Activated CD8-positive, alpha-beta memory T cell treated with anti-CD3 and anti-CD28 coated beads for 48 hours (primary cell): ENCODE measurements at places on chromosomes 7 and 10.

DNA sequence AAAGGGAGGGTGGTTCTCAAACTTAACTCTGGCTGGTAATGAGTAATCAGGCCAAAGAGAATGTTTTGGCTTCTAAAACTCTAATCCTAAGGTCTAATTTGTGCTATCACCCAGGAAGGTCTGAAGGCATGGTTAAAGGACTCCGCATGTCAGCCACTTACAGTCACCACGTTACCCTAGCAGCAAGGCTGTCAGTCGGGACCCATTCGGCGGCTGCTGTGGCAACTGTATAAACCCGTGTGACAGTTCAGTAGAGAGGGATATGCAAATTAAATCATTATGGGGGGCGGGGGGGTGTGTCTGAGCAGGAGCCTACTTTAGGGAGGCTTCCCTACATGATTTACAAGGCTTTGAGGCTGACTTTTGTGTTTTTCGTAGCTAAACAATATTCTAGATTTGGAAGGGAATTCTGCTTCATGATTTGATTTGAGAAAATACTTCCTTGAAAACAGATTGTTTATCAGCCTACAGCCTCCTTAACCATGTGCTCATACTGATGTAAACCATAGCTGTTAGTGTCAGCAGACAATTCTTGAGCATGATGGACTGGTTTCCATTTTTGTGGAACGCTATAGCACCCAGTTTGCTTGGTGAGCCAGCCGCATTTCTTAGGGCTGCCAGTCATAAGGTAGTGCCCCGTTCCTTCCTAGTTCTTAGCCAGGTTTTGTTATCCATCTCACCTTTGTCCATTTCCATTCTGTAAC lies 284.4 kb downstream of the USP6NL start:
- no peak for DNase-seq

GRCh38 chr10:131653140-131653539 lies 247.7 kb upstream of the PPP2R2D start:
- no peak for DNase-seq

DNA sequence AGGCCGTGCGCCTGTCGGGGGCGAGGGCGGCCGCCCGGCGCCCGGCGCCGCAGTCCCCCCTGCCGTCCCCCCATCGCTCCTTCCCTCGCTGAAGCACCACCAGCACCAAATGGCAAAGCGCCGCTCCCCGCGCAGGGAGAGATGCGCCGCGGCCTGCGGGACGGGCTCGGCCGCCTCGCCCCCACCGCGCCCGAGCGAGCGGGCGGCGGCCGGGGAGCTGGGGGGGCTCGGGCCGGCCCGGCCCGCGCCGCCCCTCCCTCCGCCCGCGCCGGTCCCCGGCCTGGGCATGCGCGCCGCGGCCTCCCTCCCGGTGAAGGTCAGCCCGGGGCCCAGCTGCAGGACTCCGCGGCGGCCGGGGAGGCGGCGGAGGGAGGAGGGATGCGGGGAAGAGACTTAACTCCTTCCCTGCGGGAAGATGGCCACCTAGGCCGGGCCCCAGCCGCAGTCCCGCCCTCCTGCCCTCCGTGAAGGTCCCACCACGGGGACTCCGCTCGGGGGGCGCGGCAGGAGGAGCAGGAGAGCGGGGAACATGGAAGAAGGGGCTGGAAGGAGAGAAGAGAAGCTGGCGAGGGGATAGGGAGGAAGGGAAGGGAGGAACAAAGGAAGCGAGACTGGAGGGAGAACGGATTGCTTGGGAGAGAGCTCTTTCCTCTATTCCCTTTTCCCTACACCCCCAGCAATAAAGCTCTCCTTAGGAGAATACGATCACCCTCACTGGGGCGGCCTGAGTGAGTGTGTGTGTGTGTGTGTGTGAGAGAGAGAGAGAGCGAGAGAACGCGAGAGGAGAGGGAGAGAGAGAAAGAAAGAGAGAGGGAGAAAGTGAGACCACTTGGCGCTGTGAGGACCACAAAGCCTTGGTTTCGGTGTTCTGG lies 3.4 kb upstream of the SMARCD3 start:
- DNase-seq, result no peak

GRCh38 chr10:121054874-121055273 lies 203.7 kb downstream of the WDR11 start:
- DNase-seq, result no peak

- DNase-seq, result no peak
Measured at GRCh38 chr10:88270871-88271713, 312.0 kb downstream of the RNLS start.

DNA sequence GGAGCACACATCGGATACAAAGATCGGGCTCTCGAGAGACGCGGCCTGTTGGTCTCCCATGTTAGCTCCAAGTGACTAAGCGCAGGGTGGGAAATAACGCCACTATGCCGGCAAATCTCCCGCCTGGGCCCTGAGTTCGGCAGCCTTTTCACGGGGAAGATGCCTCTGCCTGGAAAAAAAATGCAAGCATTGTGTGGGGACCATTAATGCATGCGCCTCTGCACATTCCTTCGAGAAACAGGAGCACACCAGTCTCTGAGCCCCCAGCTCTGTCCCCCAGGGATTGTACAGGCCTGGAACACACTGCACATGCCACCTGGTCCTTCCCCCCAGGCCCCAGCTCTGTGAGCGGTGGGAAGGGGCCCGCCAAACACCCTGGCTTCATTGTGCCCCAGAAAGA lies 44.1 kb downstream of the FBXW4 start:
- no peak for DNase-seq

DNA sequence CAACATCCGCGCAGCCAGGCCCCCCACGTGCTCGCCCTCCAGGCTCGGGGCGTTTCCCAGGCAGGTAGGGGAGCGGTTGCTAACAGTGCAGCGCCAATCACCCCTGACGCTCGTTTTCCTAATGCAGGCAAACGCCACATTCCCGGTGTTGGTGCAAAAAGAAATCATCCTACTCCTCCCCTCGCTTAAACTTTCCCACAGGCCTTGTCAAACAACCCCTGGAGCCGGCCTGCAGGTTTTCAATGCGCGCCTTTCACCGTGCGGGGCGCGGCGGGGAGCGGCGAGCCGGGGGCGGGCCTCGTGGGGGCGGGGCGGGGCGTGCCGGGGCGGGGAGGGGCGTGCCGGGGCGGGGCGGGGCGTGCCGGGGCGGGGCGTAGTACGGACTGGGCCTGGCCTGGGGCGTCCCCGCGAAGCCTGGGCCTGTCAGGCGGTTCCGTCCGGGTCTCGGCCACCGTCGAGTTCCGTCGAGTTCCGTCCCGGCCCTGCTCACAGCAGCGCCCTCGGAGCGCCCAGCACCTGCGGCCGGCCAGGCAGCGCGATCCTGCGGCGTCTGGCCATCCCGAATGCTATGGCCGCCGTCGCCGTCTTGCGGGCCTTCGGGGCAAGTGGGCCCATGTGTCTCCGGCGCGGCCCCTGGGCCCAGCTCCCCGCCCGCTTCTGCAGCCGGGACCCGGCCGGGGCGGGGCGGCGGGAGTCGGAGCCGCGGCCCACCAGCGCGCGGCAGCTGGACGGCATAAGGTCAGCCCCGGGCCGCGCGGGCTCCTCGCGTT lies at the start of gene ECHDC3:
TSS of gene ECHDC3 (plus strand) at position 374 of the 770 bp plus-strand sequence. CDS start at position 569, 195 bp downstream.
- no peak for DNase-seq

- no peak for DNase-seq
Measured at GRCh38 chr10:18044976-18045720, 93.4 kb downstream of the SLC39A12 start.

- no peak for DNase-seq
Measured at GRCh38 chr7:130721486-130722277, 12.3 kb downstream of the KLF14 start.

- no peak for DNase-seq
Measured at GRCh38 chr7:12524794-12525386, 45.6 kb upstream of the SCIN start.

GRCh38 chr10:48574817-48575380 lies 30.0 kb downstream of the ARHGAP22 start:
- DNase-seq, result no peak

- DNase-seq, result no peak
Measured at GRCh38 chr10:14200698-14201544, 129.8 kb downstream of the FRMD4A start.

GRCh38 chr10:126840576-126841135 lies 64.6 kb upstream of the DOCK1 start:
- DNase-seq, result no peak

DNA sequence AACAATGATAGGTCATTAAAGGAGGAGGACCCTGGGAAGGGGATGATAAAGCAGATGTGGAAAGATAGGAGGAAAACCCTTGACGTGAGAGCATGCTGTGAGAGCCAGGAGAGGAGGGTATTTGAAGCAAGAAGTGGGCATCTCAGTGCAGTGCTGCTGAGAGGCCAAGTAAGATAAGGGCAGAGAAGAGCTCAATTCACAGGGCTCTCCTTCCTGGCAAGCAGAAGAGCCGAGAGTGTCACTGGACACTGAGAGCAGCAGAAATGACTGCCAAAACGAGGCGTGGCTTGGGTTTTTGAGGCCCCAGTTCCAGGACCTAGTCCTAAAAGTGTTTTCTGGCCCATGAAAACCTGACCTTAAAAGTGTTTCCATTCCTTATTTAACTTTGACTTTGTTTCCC lies 213.5 kb downstream of the LHFPL3 start:
- DNase-seq, result no peak

GRCh38 chr10:71878327-71879034 lies 27.4 kb upstream of the PSAP start:
- no peak for DNase-seq

GRCh38 chr10:48589266-48589665 lies 15.6 kb downstream of the ARHGAP22 start:
- DNase-seq, result no peak

GRCh38 chr7:90224195-90224594 lies 12.7 kb downstream of the STEAP2 start:
- DNase-seq, result no peak

- DNase-seq, result no peak
Measured at GRCh38 chr7:70298780-70299471, 700.7 kb downstream of the AUTS2 start.

DNA sequence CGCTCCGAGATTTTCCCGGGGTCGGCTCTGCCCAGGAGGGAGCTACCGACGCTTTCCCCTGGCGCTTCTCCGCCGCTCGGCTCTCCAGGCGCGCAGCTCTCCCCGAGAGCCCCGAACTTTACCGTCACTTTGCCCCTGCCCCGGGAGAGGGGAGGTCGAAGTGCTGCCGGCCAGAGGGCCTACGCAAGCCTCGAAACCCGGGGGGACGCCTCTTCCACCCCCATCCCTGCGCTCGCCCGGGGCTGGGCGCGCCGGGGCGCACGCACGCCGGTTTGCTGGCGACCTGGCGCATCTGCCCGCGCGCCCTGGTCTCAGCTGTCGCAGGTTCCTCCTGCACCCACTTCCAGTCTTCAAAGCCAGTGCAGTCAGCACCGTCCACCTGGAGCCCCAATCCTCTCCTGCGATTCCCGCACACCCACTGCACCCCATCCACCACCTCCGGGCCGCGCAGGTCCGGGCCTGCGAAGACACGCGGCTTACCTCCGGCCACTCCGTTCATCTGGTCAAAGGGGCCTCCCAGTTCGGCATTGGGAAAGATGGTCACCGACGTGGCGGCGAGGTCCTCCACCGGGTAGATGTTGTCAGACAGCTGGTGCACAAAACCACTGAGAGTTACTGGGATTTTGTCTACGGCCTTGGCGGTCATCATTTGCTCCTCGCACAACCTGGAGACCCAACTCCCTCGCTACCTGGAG lies 638 bp downstream of the EGR2 start:
- DNase-seq, result peak; percentile 17

- peak; percentile 36 for DNase-seq
Measured at GRCh38 chr10:25174461-25175230, at the start of gene GPR158. Gene GPR158 (plus strand): TSS chr10:25175001. CDS start chr10:25175421, 420 bp downstream.

- DNase-seq, result no peak
Measured at GRCh38 chr10:29828440-29828894, 193.7 kb upstream of the SVIL start.

GRCh38 chr7:129351320-129351719 lies 82.9 kb upstream of the STRIP2 start:
- no peak for DNase-seq

GRCh38 chr10:132293201-132293812 lies 14.4 kb downstream of the STK32C start:
- DNase-seq, result no peak

- no peak for DNase-seq
Measured at GRCh38 chr10:60186315-60187071, 203.2 kb downstream of the ANK3 start.

- no peak for DNase-seq
Measured at GRCh38 chr10:59617996-59618395, 91.7 kb downstream of the SLC16A9 start.

GRCh38 chr7:120052884-120053382 lies 220.0 kb upstream of the KCND2 start:
- DNase-seq, result no peak

DNA sequence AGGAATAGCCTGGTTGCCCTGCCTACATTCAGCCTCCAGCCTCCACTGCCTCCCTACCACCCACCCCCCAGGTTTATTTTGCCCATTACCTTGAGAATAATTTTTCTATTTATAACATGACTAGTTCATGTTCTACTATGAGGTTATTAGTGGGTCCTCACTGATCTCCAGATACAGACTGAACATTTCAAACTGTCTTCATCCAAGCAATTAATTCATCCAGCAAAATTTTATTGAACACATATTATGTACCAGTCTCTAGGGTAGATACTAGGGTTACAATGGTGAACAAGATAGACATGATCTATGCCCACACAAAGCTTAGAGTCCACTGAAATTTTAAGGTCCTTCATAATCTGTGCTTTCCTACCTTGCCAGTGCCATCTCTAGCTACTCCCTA lies 51.6 kb upstream of the FHIP2A start:
- DNase-seq, result no peak

DNA sequence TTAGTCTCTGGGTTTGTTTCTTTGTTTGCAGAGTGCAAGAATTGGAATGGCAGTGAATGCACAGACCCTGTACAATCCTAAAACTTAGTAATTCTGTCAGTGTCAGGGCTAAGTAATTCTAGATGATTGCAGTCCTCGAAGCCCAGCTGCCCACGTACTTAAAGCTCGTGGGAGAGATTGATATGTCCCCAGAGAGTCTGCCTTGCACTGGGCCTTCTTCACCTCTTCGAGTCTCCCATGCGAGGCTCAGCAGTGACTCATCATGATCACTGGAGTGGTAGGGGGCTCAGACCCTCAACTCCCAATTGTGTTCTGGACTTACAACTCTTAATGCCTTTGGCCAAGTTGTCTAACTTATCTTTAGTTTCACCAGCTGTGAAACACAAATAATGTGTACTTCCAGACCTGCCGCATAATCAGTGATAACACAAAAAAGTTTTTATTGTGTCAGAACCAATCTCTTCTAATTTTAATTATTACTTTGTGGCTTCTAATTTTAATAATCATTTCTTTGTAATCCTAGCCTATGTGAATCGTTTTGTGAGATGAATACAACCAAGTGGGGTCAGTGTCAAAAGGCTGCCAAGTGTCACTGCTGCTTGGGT lies 345.6 kb upstream of the LRGUK start:
- DNase-seq, result no peak

GRCh38 chr7:32461484-32461883 lies 28.7 kb downstream of the LSM5 start:
- DNase-seq, result no peak

GRCh38 chr7:150367677-150368095 lies 936 bp upstream of the REPIN1 start:
- no peak for DNase-seq
